Stimulated activated CD8-positive, alpha-beta memory T cell treated with anti-CD3 and anti-CD28 coated beads, Interleukin-4, amount 100 ng/mL, for 1 hour (primary cell): ENCODE measurements at places on chromosomes 3 and 15.

- no peak for DNase-seq
These were observed 4.6 kb upstream of the DAG1 start for GRCh38 chr3:49465270-49466034.

- no peak for DNase-seq
These were observed 48.4 kb upstream of the SEC22A start for GRCh38 chr3:123153125-123154019.

DNA sequence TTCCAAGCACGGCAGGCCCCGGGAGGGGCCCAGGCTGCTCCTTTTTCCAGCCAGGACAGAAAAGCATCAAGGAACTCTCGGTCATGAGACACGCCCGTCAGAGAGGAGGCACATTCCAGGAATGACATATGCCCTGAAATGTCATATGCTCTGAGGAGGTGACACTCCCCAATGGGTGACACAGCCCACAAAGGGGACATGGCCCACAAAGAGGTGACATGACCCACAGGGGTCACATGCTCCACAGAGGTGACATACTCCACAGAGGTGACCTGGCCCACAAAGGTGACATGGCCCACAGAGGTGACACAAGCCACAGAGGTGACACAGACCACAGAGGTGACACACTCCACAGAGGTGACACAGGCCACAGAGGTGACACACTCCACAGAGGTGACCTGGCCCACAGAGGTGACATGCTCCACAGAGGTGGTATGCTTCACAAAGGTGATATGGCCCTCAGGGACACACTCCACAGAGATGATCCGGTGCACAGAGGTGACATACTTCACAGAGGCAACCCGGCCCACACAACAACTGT is 79.2 kb downstream of the ABHD5 start:
- no peak for DNase-seq

DNA sequence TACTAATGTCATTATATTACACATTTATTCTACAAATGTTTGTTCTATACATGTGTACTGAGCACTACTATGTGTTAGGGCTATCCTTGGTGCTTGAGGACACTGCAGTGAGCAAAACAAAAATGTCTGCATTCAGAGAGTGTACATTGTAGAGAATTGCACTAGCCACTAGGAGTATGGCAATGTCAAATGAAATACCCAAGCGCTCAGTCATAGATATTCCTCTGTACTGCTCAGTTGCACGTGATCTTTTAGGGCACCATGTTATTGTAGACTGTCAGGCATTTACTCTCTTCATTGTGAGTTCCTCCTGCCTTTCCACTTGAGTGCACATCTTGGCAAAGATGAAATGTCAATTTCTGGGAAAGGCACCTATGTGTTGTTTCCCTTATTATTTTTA is 36.8 kb downstream of the FNDC3B start:
- DNase-seq = no peak

- DNase-seq = no peak
These were observed 24.8 kb downstream of the ATP10A start for GRCh38 chr15:25838191-25838870.

GRCh38 chr3:167445491-167445890 is 28.4 kb downstream of the SERPINI2 start:
- no peak for DNase-seq

DNA sequence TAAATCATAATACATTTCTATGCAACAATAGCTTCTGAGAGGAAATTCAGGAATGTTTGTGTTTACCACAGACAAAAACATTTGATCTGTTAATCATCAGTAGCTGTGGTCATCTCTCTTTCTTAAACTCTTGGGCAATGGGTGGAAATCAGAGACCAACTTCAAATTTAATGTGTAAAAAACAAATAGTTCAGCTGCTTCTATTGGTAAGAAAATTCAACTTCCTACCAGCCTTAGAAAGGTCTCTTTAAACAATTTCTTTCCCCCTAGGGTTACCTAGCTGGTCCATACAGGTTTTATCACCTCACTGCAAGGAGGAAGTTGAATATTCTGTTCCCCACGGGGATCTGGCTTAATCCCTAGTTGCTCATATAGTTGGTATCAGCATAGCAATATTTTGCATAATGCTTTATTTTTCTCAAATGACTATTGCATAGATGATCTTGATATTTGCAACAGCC is 20.3 kb upstream of the PPP4R2 start:
- no peak for DNase-seq

DNA sequence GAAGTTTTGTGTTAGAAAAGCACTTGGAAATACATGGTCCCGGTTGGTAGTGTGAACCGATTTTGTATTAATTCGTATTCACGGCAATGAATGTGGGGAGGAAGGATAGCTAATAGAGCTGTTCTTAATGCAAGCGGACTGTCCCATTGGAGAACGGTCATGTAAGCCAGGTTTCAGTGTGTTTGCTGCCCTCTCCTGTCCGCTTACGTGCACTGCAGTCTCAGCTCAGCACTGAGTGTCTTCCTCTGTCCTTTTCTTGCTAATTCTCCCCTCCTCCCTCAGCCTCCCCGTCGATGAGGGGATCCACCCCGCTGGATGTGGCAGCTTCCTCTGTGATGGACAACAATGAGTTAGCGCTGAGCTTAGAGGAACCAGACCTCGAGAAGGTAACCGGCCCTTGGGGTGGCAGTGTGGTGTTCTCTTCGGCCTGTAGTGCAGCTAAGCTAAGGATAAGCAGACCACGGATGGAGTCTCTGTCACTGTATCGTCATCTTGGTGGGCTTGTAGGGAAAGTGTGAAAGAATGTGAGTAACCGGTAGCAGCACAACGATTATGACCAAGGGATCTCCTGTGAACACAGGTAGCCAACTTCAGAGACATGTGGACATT is 267.5 kb upstream of the CHRM5 start:
- DNase-seq = peak; percentile 22
